HCT116 (cell line): ENCODE measurements at places on chromosomes 4 and X. TPM values are rescaled to one million over a fixed set of nuclear protein-coding genes. Genes with fewer than 3 reads are reported as not detected.

Gene HSPA4L
- total RNA-seq, result 18.6 TPM

Gene FAT1
- 676 TPM for total RNA-seq

DNA sequence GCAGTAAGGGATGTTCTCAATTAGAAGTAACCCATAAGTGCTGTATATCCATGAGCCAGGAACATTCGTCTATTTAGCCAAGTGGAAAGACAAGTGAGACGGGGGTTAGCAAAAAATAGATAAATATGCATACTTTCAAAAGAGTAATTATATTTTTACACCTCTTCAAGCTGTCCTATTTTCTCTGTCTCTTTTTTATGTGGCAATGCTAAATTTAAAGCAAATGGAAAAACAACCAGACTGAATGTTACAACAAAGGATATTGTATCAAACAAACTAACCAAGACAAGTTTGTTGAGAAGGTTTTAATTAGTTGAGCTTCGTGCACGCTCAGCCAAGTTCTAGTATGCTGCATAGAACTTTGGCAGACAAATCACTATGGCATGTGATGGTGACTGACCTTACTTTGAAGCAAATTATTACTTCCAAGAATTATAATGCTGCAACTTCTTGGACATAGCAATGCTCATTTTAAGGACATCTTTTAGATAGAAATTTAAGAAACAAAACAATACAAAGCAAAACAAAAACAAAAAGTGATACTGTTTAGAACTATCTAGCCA, 61.4 kb upstream of the TMEM150C start:
- no peak for DNase-seq

DNA sequence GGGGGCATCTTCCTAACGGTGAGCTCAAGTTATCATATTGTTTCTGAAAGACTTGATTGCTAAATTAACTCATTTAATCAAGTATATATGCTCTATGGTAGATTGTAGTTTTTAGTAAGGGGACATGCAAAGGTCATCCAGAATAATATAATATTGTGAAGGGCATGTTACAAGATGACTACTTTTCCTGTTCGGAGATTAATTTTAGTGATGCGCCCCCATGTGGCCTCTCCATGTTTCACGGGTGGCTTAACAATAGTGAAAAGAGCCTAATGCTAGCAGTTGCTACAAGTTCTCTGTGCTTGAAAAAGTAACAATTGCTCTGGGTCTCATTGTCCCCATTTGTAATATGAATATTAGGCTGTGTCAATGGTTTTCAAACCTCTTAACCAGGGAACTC, 12.2 kb downstream of the SMPX start:
- no peak for DNase-seq

DNA sequence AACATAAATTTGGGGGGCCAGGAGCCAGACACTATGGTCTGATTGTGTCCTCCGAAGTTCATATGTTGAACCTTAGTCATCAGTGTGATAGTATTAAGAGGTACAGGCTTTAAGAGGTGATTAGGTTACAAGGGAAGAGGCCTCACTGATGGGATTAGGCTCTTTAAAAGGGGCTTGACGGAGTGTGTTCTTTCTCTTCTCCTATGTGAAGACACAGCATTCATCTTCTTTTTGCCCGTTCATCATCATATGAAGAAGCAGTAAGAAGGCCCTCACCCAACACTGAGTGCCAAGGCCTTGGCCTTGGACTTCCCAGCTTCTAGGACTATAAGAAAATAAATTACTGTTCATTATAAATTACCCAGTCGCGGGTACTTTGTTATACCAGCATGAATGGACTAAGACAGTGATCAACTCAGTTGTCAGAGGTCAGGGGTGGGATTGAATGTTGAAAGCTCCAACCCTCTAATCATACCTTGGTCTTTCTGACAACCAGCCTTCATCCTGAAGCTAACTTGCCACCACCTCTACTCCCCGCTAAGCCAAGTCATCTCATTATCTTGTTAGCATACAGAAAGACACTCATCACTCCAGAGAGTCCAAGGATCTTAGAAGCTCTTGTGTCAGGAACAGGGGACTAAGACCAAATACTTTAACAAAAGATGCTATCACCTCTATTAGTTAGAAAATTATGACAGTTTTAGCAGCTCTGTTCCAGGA, 543.4 kb upstream of the DIPK2B start:
- DNase-seq, result no peak
